ENCODE measurements at places on chromosomes 16 and 17. TPM values are rescaled to one million over a fixed set of nuclear protein-coding genes. Genes with fewer than 3 reads are reported as not detected.
A peak's percentile ranks its signal among the peaks of the same experiment; 100 is the strongest.

The PHOSPHO1 gene
- total RNA-seq: not detected

The GRB7 gene
- total RNA-seq: not detected

- no peak for DNase-seq
- H3K27ac ChIP-seq: no peak overlapping the region
- no peaks in the 10 kb centered on the region for H3K36me3 ChIP-seq
- no peaks in the 10 kb centered on the region for H3K4me1 ChIP-seq
Measured at GRCh38 chr17:43966276-43966675, 12.5 kb upstream of the PYY start.

- no peak overlapping the region for H3K4me3 ChIP-seq
- no peak overlapping the region for H3K27ac ChIP-seq
- H3K27me3 ChIP-seq: peaks cover 1% of the 10 kb centered on the region
- H3K36me3 ChIP-seq: no peaks in the 10 kb centered on the region
- H3K4me1 ChIP-seq: no peaks in the 10 kb centered on the region
Measured at GRCh38 chr16:58862334-58863021, 128.4 kb upstream of the GOT2 start.

- no peak for DNase-seq
- H3K36me3 ChIP-seq: no peaks in the 10 kb centered on the region
- no peak overlapping the region for H3K4me3 ChIP-seq
- peaks cover 84% of the 10 kb centered on the region for H3K4me1 ChIP-seq
- no peaks in the 10 kb centered on the region for H3K27me3 ChIP-seq
- no peak overlapping the region for H3K27ac ChIP-seq
Measured at GRCh38 chr16:68003031-68003430, 3.7 kb upstream of the DPEP2 start.

DNA sequence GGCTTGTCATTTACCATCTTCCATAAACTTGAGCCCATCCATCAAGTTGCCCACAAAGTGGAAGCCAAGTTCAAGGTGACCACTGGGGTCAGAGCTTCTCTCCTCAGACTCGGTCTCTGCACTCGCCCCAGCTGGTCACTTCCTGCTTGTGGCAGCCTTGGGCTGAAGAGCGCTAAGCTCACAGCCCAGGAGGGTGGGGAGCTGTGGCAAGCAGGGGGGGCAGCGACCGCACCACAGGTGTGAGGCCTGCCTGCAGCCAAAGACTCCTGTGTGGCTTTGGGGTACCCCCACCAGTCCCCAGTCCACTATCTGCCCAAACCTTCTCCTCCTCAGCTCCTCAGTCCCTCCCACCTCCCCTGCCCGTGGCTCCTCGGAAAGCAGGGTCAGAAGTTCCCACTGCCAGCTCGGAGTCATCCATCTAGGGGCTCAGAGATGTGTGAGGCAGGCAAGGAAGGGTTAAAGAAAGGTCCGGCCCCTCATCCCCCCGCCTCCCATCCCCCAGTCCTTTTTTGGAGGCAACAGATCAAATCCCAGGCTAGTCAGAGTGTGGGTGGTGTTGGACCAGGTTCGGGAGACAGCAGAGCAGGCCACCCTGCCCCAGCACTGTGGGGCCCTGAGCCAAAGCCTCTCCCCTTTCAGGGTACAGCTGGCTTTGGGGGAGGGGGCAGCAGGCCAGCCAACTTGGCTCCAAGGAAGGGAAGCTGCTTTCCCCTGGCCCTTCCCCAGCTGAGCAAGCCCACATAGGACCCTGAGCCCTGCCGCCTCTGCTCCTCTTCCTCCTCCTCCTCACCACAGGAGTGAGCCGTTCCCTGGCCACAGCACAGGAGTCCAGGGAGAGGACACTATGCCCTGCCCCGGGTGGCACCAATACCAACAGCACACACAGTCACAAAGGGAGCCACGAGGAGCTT, 3.2 kb downstream of the CSF3 start:
- H3K27me3 ChIP-seq: no peaks in the 10 kb centered on the region
- H3K4me3 ChIP-seq: no peak overlapping the region
- DNase-seq: no peak
- H3K27ac ChIP-seq: no peak overlapping the region

- DNase-seq: peak; percentile 24
- peaks cover 25% of the 10 kb centered on the region for H3K4me1 ChIP-seq
- peak overlapping the region; percentile 89 for H3K27ac ChIP-seq
Measured at GRCh38 chr17:44197980-44198720, 1.5 kb downstream of the ATXN7L3 start.

The NHLRC4 gene
- total RNA-seq: 1.9 TPM

GRCh38 chr16:1953734-1954133, 755 bp downstream of the RPL3L start:
- H3K27me3 ChIP-seq: no peaks in the 10 kb centered on the region
- no peaks in the 10 kb centered on the region for H3K36me3 ChIP-seq
- peaks cover under 1% of the 10 kb centered on the region for H3K4me1 ChIP-seq
- H3K4me3 ChIP-seq: no peak overlapping the region
- no peak overlapping the region for H3K27ac ChIP-seq

GRCh38 chr17:58956997-58957724, 149.5 kb downstream of the TRIM37 start:
- no peaks in the 10 kb centered on the region for H3K4me1 ChIP-seq
- H3K36me3 ChIP-seq: no peaks in the 10 kb centered on the region
- no peaks in the 10 kb centered on the region for H3K27me3 ChIP-seq
- no peak overlapping the region for H3K4me3 ChIP-seq

- H3K36me3 ChIP-seq: no peaks in the 10 kb centered on the region
- no peak overlapping the region for H3K4me3 ChIP-seq
- peaks cover 13% of the 10 kb centered on the region for H3K27me3 ChIP-seq
- H3K27ac ChIP-seq: no peak overlapping the region
Measured at GRCh38 chr17:60103957-60104356, 25.2 kb upstream of the HEATR6 start.

DNA sequence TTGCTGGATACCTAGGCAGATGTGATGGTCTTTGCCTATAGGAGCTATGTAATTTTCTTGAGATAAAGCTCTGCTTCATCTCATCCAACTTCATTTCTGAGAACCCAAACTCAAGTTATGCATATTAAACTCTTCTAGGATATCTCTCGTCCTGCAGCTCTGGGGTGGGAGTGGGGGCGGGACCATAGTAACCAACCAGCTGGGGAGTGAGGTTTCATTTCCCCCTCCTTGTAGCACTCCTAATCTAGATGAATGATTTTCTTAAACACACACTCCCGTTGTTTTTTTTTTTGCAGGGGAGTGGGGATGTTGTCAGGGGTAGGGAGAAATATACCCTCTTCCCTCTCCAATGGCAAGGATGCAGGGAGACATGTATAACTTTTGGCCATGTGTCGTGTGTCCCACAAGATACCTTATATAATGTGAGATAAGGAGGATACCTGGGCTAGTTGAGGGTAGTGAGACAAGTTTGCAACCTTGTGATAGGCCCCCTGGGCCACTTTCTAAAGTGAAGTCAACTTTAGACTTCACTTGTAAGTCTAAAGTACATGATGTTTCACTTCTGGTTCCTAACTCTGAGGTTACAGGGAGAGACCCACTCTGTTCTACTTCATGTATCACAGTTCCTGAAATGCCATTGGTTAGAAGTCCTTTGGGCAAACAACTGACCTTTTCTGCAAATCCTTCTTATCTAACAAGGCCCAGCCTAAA, 10.5 kb upstream of the HEATR6 start:
- no peak overlapping the region for H3K27ac ChIP-seq
- peaks cover 4% of the 10 kb centered on the region for H3K27me3 ChIP-seq
- no peaks in the 10 kb centered on the region for H3K4me1 ChIP-seq
- H3K4me3 ChIP-seq: no peak overlapping the region
- no peak for DNase-seq

DNA sequence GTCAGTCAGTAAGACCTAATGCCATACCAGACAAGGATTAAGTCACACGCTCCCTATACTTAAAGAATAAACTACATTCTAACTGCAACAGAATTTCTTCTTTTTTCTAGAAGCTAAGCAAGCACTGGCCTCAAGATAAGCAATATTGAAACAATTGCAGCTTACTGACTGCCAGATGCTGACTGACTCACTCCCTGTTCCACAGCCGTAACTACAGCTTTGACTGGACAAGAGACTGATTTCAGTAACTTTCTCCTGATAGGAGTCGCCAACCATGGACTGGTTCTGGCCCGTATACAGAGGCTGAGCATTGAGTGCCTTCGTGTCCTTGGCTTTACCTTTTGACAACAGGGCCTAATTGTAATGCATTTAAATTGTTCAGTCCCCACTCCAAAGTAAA, 67.9 kb downstream of the TRIM37 start:
- no peaks in the 10 kb centered on the region for H3K27me3 ChIP-seq
- H3K4me3 ChIP-seq: no peak overlapping the region
- H3K27ac ChIP-seq: no peak overlapping the region
- no peak for DNase-seq
- no peaks in the 10 kb centered on the region for H3K4me1 ChIP-seq

The COG1 gene
- 61.0 TPM for total RNA-seq

DNA sequence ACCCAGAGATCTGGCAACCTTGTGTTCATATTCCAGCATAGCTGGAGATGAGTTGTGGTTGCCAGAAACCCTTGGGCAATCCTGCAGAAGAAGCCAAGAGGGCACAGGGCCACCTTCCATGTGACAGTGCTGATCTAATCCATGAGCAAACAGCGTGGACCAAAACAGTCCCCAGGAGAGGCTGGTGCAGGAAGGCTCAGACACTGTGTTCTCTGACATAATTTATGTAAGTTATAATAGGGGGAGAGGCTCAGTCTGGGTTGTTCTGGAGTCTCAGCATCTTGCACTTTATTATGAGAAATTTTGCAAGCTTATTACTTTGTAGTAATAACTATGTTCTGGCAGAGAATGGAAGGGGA, 273.9 kb downstream of the HAPSTR1 start:
- DNase-seq: no peak
- H3K36me3 ChIP-seq: no peaks in the 10 kb centered on the region
- no peaks in the 10 kb centered on the region for H3K27me3 ChIP-seq
- H3K4me1 ChIP-seq: no peaks in the 10 kb centered on the region
- no peak overlapping the region for H3K4me3 ChIP-seq
- no peak overlapping the region for H3K27ac ChIP-seq

The PIRT gene
- total RNA-seq: not detected

The ENPP7 gene
- total RNA-seq: not detected

DNA sequence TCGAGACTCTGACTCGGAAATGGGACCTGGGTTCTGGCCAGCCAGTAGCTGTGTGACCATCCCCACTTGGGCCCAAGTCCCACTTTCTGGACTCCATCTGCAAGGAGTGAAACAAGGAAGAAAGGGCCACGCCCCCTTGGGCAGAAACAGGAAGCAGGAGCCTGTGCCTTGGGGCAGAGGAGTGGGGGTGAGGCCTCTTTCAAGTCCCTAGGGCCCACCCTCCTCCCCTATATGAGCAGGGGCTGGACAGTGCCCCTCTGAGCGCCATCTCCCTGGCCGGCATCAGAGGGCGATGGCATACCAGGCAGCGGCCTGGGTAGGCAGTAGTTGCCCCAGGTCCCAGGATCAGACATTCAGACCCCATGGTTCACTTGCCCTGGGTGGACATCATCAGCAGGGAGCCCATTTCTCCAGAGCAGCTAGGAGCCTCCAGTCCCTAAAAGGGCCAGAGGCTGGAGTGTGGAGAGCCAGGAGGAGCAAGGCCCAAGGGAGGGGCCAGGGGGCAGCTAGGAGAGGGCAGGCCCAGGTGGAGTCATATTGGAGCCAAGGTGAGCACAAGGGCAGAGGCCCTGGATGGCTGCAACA, 7.1 kb downstream of the BCAR1 start:
- no peaks in the 10 kb centered on the region for H3K4me1 ChIP-seq
- no peak overlapping the region for H3K4me3 ChIP-seq
- H3K36me3 ChIP-seq: no peaks in the 10 kb centered on the region

The HASPIN gene
- total RNA-seq: 0.27 TPM

The GAS7 gene
- 0.76 TPM for total RNA-seq

DNA sequence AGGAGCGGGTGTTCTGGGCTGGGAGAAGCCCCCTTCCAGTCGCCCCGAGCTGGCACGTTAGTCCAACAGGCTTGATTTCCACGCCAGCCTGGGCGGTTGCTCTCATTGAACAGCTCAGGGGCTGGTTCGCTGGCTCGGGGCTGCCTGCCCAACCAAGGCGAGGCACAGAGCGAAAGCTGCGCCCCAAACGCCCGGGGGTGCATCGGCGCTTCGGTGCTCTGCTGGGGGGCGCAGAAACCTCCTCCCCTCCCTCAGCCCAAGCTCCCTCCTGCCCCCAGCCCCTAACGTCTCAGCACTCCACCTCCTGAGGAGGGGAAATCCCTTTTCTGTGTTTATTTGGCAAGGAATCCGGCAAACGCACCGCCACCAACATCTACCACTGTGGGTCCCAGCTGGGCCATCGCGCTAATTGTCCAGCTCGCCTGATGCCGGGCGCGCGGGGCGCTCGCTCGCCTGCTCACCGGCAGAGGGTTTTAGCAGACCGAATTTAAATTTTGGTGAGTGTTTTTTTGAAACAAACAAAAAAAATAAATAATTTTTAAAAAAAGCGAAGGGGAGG, 29.5 kb upstream of the RBFOX1 start:
- H3K4me3 ChIP-seq: no peak overlapping the region
- H3K4me1 ChIP-seq: no peaks in the 10 kb centered on the region
- DNase-seq: no peak
- H3K36me3 ChIP-seq: no peaks in the 10 kb centered on the region
- H3K27ac ChIP-seq: no peak overlapping the region
- H3K27me3 ChIP-seq: no peaks in the 10 kb centered on the region

GRCh38 chr16:14529010-14529669, 100.9 kb downstream of the PARN start:
- peak; percentile 76 for DNase-seq
- peaks cover 3% of the 10 kb centered on the region for H3K36me3 ChIP-seq
- H3K4me3 ChIP-seq: no peak overlapping the region
- H3K27ac ChIP-seq: no peak overlapping the region
- H3K27me3 ChIP-seq: no peaks in the 10 kb centered on the region

GRCh38 chr17:44084131-44084538, 13.6 kb downstream of the G6PC3 start:
- H3K36me3 ChIP-seq: peaks cover 26% of the 10 kb centered on the region
- no peak overlapping the region for H3K27ac ChIP-seq
- no peak overlapping the region for H3K4me3 ChIP-seq
- no peaks in the 10 kb centered on the region for H3K4me1 ChIP-seq

DNA sequence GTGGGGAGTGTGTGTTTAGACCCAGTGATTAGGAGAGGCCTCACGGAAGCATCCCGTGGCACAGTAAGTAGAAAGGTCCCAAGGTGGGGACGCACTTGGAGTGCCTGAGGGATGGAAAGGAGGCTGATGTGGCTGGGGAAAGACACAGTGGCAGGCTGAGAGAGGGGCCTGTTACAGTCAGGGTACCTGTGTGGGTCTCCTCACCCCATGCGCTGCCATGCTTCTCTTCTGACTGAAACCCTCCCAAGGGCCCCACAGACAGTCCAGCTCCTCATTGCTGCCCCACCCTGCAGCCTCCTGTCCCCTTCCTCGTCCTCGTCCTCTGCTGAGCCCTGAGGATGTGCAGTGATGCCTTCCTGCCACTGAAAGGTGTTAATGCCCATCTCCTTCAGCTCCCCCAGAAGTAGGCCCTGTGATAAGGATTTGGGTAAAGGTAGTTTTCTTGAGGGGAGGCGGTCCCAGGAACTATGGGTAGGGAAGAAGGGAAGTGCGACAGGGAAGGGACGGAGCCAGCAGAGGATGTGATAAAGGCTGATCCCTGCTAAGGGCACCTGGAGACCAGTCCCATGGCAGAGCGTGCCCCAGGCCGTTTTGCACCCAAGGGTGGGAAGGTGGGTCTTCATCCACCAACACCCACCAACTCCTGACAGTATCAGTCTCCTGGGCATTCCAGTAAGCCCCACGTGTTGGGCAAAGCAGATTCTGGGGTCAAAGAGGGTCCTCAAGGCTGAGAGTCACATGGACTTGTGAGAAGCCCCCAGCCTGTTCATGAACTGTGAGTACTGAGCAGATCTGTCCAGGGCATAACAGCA, 237.2 kb downstream of the GSG1L start:
- H3K4me3 ChIP-seq: no peak overlapping the region
- DNase-seq: no peak

The ZNF469 gene
- total RNA-seq: 0.32 TPM

Data from CD4-positive, CD25-positive, alpha-beta regulatory T cell (primary cell).